ENCODE measurements at places on chromosomes 4 and X.
A peak's percentile ranks its signal among the peaks of the same experiment; 100 is the strongest.

DNA sequence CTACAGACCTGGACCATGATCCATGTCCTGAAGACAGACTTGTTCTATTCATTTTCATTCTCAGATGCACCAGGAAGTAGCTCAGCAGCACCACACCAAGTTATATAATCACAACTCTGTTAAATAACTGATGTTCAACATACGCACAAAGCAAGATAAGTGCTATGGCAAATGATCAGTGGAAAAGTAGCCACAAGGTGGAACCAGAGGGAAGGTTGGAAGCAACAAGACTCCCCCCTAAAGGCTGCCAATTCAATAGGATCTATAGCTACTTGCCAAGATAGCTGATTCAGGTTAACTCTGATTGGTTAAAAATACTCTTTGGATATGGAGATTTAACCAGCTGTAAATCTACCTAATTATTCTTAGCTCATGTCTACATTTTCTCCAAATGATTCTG is 23.7 kb upstream of the FAM47B start:
- DNase-seq = peak; percentile 29

- no peak for DNase-seq
These were observed 59.9 kb downstream of the ZNF827 start for GRCh38 chr4:145878501-145879435.

- DNase-seq = no peak
These were observed 43.9 kb upstream of the UGT2B15 start for GRCh38 chr4:68714400-68714799.

GRCh38 chr4:121728798-121729226 is 32.0 kb upstream of the ANXA5 start:
- DNase-seq = no peak

DNA sequence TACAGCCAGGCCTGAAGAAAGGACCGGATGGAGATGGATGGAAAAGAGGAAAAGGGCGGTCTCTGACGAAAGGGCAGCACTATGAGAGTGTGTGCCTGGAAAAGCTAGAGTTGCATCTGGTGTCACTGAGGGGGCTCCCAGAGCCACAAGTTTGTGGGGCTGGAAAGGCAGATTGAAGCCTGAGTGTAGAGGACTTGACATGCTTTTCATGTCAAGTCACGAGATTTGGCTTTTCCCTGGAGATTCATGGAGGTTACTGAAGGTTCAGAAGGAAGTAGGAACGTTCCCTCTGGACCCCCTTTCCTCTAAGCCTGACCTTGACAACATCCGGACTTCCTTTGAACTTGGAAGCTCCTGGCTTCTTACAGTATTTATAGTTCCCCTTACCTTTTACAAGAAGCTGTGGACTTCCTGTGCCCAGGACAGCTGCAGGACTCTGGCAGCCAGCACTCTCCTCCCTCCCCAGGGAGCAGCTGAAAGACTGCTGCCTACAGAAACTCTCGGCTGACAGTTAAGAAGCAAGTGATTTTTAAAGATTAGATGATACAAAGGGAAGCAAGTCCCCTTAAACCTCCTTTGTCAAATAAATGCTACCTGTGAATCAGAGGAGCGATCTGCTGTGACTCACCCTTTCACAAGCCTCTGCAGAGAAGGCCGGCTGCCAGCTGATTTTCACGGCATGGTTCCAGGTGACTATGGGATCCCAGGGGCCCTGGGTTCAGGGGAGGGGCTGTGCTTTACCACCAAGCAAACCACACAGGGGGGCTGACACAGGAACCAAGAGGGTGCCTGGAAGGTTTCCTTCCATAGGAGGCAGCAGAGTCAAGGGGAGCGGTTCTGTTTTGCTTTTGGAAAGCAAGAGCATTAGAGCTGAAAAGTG is 72.9 kb upstream of the STIM2 start:
- no peak for DNase-seq

DNA sequence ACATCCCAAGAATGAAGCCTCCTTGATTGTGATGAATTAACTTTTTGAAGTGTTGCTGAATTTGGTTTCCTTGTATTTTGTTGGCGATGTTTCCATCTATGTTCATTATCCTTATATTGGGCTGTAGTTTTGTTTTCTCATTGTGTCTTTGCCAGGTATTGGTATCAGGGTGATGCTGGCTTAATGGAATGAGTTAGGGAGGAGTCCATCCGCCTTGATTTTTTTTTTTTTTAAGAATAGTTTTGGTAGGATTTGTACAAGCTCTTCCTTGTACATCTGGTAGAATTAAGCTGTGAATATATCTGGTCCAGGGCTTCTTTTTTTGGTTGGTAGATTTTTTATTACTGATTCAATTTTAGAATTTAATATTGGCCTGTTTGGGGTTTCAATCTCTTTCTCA is 166.1 kb upstream of the WDFY3 start:
- DNase-seq = no peak

DNA sequence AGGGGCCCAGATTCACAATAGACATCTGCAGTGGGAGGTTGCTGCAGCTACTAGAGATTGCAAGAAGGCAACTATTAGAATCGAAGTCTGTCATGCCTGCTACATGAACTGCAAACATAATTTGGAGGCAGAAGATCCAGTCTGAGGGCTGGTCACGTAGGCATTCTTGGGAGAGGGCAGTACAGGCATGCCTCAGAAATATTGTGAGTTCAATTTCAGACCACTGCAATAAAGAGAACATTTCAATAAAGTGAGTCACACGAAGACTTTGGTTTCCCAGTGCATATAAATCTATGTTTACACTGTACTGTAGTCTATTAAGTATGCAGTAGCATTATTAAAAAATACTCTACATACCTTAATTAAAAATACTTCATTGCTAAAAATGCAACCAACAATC is 585.8 kb upstream of the FAT1 start:
- DNase-seq = no peak

GRCh38 chr4:53778155-53778554 is 186.9 kb upstream of the LNX1 start:
- no peak for DNase-seq

GRCh38 chr4:40471923-40472322 is 136.8 kb downstream of the CHRNA9 start:
- DNase-seq = no peak

DNA sequence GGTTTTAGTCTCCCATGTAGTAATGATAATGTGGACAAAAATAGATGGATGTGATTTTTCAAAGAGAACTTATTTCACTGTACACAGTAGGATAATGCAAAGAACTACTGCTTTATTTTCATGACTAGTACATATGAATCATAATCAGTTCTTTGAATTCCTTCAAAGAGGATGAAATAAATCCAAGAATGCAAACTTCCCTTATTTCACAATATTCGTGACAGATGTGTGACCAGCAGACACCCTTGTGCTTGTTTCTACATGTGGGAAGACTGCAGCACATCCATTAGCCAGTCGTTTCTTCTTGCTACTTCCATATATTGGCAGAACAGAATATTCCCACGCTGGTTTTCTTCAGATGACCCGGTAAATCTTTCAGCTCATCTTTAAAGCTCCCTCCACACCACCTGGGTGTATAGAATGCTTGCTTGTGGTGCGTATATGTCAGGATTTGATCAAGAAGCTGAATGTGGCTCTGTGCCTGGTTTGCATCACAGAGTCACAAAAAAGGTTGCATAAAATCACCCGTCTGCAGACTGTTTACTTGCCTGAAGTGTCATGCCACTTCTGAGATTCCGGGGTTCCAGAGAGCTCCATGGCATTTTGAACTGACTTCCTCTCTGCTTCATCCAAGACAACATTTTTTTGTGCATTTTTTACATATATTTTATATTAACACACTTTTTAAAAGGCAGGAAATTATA is 47.7 kb upstream of the FAT4 start:
- DNase-seq = no peak

DNA sequence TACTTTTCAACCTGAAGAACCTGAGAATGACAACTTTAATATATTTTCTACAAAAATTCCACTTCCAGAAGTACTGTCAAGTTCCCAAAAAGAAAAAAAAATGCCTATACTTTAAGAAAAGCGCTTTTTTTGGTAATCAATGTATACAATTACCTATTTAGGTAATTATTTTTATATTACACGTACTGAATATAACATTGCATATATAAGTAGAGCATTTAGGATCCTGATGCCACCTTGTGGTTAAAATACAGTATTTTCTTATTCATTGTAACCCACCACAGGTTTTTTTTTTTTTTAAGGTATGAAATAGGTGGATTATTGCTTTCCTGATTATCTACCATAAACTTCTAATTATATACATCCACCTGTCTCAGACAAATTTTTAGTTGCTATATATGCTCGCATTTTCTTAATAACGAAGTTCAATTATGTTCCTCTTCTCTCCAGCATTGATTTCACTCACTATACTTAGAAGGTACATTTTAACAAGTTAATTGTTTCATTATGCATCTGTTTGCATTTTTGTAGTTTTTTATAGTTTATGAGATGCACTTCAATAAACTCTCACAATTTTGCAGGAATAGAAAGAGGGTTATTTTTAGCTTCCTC is 5.2 kb downstream of the MAP9 start:
- DNase-seq = no peak

- no peak for DNase-seq
These were observed 106.9 kb upstream of the INPP4B start for GRCh38 chr4:142952821-142953580.

GRCh38 chrX:152917656-152918579 is 20.1 kb downstream of the ZNF185 start:
- DNase-seq = no peak

DNA sequence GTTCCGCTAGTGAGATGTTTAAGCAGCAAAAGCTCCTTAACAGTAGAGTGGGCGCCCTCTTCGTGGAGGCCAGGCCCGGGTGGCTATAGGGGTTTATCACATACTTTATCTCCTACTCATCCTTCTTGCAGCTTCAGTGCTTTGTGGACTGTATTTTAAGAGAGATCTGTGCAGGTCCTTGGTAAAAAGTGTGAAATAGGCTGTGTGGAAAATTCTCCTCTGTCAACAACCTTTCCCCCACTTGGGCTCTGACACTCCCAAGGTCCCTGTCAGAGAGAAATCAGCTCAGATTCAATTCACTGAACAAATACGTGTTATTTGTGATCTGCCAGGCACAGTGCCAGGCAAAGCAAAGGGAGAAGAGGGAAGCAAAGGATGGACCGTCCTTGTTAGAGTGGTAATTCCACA is 214.3 kb upstream of the PPARGC1A start:
- DNase-seq = no peak
